Dermis microvascular lymphatic vessel endothelial cell (primary cell): ENCODE measurements at places on chromosomes 2 and 18.

- no peak for DNase-seq
Observed at GRCh38 chr2:29601872-29602271, 319.5 kb downstream of the ALK start.

- peak; percentile 10 for DNase-seq
Observed at GRCh38 chr18:64017870-64018269, 48.0 kb downstream of the SERPINB8 start.

GRCh38 chr2:231590614-231591013 is 2.0 kb upstream of the TEX44 start:
- DNase-seq: no peak

DNA sequence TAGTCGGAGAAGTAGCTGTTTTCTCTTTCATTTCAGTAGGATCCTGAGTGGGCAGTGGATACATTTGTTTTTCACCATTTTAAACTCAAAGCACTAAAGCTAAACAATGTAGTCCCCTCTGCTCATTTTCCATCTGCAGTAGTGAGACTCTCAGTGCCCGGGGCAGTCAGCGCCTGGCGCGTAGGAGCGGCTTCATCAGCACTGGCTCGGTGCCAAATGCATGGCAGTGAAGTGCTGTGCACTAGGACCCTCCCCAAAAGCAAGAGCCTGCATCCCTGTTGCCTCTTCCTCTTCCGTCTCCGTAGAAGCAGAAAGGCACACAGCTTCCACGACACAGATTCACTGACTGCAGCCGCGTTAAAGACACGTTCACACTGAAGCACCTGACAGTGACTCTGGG is 19.0 kb upstream of the ESPNL start:
- DNase-seq: no peak

GRCh38 chr18:25873833-25874232 is 216.6 kb downstream of the SS18 start:
- DNase-seq: no peak

- no peak for DNase-seq
Observed at GRCh38 chr2:15692551-15693377, 101.1 kb downstream of the DDX1 start.

- no peak for DNase-seq
Observed at GRCh38 chr2:104867813-104868504, 14.0 kb downstream of the POU3F3 start.

DNA sequence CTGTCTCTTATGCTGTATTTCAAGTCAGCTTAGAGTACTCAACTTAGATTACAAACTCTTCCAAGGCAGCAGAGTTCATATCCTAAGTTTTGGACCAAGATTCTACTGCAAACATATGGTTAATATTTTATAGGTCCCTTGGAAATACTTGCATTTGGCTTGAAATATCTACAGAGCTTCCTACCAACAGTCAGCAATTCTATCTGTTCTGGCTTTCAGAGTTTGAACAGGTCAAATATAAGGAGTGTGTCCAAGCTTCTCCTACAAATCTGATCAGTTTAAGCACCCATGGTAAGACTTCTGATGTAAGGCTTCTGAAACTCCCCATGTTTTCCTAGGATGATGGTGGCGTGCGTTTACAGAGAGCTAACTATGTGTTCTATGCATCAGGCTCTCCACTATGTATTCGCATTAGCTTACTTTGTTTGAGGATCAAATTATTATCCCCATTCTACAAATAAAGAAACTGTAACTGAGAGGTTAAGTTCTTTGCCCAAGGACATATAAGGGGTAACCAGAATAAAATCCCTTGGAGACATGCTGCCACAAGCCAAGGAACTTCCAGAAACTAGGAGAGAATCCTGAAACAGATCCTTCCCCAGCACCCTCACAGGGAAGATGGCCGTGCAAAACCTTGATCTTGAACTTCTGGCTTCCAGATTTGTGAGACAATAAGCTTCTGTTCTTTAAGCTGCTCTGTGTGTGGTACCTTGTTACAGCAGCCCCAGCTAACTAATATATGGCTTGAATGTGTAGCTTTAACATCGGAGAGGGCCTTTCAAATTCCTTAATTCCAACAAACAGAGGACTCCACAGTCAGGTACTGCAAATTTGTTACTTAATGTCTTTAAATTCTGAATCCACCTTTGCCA is 55.1 kb downstream of the ATP8B1 start:
- no peak for DNase-seq

DNA sequence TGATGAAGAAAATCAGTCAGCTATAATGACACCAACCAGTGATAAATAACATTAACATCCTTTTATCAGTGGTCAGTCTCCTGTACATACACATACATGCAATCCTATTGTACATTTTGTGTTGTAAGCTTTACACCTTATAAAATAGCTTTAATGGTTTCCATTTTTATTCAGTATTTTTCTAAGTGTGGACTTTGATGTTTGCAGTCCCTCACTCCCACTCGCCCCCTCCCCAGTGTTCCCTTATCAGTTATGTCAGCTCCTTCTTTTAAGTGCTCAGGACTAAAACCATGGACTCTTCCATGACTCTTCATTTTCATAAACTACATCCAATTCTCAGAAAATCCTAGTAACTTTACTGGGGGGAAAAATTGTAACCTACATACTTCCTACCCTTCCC is 713.0 kb downstream of the LRRTM4 start:
- no peak for DNase-seq

DNA sequence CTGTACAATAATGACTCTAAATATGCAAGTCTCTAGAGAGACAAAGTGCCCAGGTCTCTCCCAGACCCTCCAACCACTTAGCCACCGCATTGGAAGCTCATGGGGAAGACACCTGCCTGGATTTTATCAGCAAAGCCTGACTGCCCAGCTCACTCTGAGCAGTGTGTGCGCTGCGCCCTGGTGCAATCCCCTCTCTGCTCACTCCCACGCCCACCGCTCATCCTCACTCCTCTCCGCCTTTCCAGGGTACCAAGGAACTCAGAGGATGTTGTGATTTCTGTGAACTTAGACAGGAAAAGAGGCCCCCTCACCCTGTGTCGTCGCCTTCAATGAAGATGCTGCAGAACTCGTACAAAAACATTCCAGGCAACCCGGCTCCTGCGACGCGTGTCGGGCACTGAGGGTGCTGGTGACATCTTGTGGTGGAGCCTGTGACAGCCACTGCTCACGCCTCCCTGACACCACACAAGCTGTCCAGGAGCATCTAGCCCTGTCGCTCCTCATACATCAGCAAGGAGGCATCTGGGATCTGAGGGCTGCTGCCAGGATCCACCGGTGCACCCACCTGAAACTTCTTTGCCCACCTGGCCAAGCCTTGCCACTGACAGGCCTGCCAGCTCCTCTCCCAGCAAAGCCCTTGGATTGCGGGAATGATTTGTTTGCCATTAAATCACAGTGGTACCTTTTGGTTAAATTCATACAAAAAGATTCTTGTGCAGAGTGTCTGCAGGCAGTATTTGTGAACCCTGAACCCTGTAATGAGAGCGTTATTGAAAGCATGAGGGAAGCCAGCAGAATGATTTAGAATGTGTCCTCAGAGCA is 220.4 kb downstream of the ZNF516 start:
- no peak for DNase-seq

GRCh38 chr2:191862156-191862775 is 15.4 kb upstream of the CAVIN2 start:
- no peak for DNase-seq
